ENCODE measurements at places on chromosomes 1 and 21.

GRCh38 chr1:67339623-67340343 is 32.1 kb downstream of the IL12RB2 start:
- DNase-seq, result no peak

GRCh38 chr21:43717166-43717853 is 1.6 kb upstream of the PDXK start:
- no peak for DNase-seq

- no peak for DNase-seq
Observed at GRCh38 chr1:177340601-177341067, 169.9 kb downstream of the BRINP2 start.

DNA sequence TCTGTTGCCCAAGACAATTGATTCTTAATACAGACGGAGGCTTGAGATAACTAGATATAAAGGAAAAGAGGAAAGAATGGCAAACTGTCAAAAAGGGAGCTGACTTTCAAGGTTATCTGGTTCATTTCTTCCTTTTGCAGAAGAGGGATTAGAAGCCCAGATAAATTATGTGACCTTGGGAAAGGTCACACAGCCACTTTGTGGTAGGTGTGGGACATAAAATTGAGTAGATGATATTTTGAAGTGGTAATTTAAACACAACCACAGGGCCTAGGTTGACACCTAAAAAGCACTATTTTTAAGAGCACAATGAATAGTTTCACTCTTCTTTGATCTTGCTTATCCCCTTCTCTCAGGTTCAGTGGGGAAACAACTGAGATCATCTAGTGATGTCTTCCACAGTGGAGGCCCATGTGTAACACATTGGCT is 16.9 kb upstream of the KIAA0040 start:
- no peak for DNase-seq

- peak; percentile 19 for DNase-seq
Observed at GRCh38 chr1:182784556-182785171, 4.9 kb upstream of the NPL start.

- DNase-seq, result peak; percentile 39
Observed at GRCh38 chr1:17405898-17406759, 33.3 kb downstream of the RCC2 start.

DNA sequence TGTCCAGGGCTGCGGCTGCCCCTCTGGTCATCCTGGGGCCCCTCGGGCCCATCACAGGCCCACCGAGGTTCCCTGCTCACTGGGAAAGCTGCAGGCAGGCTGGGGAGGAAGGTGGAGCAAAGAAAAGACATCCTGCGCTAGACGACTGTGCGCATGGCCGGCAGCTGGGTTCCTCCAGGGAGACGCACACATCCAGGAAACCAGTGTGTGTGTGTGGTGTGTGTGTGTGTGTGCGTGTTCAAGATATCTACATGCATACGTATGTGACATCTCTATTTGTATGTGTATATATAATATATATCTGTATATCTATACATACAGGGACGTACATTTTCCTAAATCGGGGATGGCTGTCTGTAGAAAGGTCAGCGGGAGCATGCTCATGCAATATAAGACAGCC is 63.7 kb downstream of the ACOT7 start:
- DNase-seq, result no peak

DNA sequence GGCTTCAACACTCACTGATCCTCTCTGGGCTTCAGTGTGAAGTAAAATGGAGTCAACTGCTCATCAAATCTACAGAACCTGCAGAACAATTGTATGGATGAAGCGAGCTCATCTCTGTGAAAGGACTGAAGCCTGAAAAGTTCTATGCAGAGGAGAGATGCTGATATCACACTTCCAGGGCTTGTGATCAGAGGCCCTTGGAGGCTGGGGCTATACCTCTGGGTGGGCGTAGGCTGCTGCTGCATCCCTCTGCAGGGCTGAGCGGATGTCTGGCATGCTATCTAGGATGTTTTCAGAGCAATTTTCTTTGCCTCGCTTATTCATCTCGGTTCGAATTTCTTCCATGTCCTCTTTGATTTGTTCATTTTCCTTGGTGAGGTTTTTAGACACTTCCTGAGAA is 17.6 kb downstream of the OLFML2B start:
- DNase-seq, result no peak

- no peak for DNase-seq
Observed at GRCh38 chr1:1903224-1903623, 11.8 kb upstream of the CALML6 start.

GRCh38 chr1:54545916-54546635 is 2.0 kb upstream of the ACOT11 start:
- DNase-seq, result no peak

Measured in NCI-H1930 (cell line).